ENCODE measurements at places on chromosomes 2 and 18.

DNA sequence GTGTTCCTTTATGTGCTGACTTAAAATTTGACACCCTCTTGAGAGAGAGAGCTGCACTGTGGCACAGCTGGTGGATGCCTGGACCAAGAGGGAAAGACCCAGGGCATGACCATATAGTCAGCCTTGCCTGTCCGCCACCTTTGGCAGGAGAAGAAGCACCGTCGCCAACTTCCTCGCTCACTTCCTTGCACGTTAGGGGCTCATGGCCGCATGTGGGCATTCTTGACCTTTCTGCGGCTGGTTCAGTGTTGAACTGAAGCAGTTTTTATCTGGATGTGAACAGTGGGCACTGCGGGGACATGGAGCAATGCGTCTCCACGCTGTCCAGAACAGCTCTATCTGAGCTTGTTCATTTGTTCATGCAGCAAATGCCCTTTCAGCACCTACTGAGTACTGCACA is 66.9 kb downstream of the TRAPPC12 start:
- no peak for DNase-seq

- DNase-seq, result no peak
Observed at GRCh38 chr2:142495141-142495540, 364.3 kb upstream of the LRP1B start.

GRCh38 chr2:184610891-184611290 is 12.6 kb downstream of the ZNF804A start:
- no peak for DNase-seq

DNA sequence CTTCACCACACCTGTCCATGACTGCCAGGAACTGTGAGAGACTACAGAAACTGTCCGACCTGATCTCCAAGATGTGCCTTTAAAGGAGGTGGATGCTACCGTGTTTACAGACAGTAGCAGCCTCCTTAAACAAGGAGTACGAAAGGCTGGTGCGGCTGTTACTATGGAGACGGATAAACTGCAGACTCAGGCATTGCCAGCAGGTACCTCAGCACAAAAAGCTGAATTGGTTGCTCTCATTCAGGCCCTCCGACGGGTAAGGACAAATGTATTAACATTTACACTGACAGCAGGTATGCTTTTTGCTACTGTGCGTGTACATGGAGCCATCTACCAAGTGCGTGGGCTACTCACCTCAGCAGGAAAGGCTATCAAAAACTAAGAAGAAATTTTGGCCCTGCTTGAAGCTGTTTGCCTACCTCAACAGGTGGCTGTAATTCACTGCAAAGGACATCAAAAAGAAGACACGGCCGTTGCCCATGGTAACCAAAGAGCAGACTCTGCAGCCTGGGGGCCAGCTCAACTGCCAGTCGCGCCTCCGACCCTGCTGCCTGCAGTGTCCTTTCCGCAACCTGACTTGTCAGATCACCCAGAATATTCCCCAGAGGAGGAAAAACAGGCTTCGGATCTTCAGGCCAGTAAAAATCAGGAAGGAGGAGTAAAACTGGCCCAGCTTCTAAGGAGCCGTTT is 30.9 kb downstream of the SKA1 start:
- DNase-seq, result no peak

DNA sequence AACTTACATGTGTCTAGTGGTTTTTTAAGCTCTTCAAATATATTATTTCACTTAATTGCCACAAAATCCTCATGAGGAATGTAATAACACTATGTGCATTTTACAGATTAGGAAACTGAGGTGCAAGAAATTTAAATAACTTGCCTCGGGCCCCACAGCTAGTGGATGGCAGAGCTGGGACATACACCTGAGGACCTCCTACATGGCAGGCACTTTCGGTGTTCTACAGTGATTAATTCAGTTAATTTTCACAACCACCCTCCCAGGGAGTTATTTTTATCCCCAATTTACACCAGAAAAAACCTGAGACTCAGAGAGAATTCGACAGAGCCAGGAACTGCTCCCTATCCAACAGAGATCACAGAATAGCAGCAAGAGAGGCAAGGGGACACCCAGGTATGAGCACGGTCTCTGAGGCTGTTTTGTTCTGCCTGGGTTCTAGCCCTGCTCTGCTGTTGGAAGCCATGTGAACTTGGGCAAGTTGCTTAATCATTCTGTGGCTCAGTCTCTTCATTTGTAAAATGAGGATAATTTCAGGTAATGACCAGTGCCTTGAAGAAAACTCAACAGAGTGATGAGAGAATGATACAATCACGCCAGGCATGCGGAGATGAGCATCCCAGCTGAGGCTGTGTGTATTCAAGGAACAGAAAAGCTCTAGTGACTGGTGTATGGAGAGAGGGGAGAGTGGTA is 82.3 kb downstream of the MYCN start:
- DNase-seq, result no peak

- no peak for DNase-seq
Observed at GRCh38 chr2:84649487-84650142, 133.3 kb downstream of the DNAH6 start.

GRCh38 chr18:23902396-23902795 is 112.2 kb upstream of the TTC39C start:
- DNase-seq, result no peak

DNA sequence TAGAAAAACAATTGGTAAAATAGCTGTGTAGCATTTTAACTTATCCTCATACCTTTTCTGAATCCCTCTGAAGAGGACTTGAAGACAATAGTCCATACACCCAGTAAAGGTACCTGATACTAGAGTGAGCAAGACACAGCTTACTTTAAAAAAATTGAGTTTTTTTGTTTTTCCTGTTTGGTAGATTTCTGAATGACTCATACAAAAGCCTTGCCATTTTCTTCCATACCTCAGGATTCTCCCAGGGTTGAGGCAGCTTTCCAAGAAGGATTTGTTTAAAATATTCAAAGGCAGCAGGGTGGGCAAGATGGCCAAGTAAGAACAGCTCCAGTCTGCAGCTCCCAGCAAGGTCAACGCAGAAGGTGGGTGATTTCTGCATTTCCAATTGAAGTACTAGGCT is 551.0 kb upstream of the LRATD1 start:
- DNase-seq, result no peak

DNA sequence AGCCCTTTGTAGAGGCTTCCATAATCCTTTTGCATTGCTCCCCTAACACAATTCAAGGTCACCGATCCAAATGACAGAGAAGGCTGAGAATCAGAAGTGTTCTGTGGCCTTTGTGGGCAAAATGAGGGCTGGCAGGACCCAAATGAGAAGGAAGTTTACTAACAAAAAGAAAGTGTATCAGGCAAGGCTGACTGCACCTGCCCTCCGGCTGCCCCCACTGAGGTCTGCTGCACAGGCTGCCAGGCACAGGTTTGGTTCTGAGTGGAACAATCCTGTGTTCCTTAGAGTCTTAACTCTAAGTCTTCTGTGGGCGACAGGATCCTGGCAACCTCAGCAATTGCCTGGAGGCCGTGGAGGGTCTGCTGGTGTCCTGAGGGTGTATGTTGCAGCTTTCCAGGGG is 568.5 kb downstream of the CMPK2 start:
- no peak for DNase-seq

GRCh38 chr2:77831471-77831870 is 309.3 kb upstream of the LRRTM4 start:
- DNase-seq, result no peak

DNA sequence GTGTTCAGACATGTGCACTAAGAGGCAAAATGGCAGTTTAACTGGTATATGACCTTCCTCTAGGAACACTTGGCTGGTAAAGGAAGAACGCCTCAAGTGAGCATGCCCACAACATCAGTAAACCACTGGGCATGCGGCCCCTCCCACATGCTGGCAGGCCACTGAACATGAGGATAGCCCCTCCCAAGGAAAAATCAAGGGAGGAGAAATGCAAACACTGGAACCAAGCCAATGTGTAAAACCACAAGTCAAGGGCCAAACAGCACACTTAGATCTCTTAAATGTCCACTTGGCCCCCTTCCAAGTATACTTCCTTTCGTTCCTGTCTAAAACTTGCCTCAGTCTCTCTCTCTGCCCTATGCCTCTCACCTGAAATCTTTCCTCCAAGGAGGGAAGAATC is 980.8 kb downstream of the TSN start:
- DNase-seq, result no peak

GRCh38 chr2:182672466-182673165 is 43.4 kb upstream of the DNAJC10 start:
- peak; percentile 58 for DNase-seq

- DNase-seq, result no peak
Observed at GRCh38 chr2:100113990-100114433, 28.4 kb downstream of the AFF3 start.

Measured in fibroblast of villous mesenchyme (primary cell).